ENCODE measurements at places on chromosomes 2 and 18.

- no peak for DNase-seq
These were observed 33.9 kb downstream of the SLC4A3 start for GRCh38 chr2:219661197-219661954.

- no peak for DNase-seq
These were observed 120.6 kb downstream of the PIGN start for GRCh38 chr18:62066102-62066818.

DNA sequence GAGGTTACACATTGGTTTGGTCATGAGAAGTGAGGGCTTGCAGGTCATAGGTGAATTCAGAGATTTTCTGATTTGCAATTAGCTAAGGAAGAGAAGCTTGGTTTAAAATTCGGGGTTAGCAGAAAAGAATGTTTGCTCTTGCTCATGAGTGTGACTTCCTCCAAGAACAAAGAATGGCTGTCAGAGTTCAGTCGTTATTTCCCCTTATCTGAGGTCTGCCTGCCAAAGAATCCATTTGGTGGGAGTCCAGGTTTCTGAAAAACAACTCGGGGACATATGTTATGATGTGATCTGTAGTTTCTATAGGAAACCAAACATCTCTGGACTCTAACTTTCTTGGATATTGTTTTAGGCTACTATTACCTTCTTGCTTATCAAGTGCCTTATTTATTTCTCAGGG, 3.2 kb upstream of the UGT1A6 start:
- DNase-seq = no peak

DNA sequence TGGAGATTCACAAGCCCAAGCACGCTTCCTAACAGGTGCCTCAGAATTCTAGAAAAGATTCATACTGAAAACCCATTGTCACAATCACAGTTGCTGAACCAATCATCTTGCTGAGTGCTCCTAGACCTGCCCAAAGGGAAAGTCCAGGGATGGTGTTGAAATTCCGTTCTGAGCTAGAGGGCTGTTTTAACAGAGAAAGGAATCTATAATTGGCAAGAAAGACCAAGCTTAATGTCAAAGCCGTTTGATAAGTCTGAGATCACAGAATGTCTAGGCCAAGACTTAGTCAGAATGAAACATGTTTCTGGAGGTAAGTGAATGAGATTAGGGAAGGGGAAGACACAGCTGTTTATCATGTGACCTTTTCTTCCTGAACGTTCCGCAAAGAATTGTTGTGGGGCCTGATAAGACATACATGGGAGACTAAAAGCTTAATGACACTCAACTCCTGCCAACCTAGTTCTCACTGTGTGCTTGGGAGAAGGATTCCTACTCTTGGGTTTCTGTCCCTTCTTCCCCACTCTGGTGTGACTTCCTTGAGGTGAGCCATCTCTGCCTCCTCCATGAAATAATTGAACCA, 27.5 kb downstream of the PMAIP1 start:
- DNase-seq = no peak

- no peak for DNase-seq
These were observed 16.4 kb upstream of the IL1R1 start for GRCh38 chr2:102126169-102126568.

DNA sequence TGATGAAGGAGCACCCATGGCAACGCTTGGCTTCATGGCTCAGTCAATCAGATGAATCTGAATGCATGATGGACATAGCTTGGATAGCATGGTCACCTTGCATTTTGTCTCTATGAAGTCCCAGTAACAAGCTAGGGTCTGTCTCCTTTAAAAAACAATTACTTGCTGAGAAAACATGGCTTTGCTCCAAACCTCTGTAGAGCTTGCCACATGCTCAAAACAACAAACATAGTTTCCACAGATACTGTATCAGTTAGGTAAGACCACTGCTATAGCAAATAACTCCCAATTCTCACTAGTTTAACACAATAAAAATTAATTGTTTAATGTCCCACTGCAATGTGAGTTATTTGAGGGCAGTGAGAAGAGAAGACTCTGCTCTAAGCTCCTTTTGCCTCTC, 401.0 kb downstream of the IRS1 start:
- no peak for DNase-seq

DNA sequence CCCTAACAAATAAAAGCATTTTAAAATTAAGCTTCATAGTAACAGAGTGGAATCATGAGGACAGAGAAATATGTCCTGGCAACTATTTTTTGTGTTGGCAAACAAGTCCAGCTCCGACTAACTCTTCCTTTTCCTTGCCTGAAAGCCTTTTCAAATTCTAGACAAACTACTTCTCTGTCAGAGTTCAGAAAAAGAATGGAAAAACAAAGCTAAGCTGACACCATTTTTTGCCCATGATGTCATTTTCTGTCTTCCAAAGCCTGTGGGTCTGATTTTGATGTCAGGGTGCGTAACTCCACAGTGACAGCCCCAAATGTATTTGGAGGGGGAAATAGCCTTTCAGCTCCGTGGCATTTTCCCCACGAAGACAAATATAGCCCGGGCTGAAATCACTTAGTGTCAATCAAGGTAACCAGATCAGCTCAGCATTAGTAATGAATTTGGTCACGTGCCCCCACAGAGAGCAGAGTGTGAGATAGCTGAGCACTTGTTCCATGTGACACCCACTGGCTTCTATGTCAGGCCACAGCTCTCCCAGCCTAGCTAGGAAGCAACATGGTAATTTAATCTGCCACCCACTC, 233.0 kb upstream of the SIX2 start:
- no peak for DNase-seq

DNA sequence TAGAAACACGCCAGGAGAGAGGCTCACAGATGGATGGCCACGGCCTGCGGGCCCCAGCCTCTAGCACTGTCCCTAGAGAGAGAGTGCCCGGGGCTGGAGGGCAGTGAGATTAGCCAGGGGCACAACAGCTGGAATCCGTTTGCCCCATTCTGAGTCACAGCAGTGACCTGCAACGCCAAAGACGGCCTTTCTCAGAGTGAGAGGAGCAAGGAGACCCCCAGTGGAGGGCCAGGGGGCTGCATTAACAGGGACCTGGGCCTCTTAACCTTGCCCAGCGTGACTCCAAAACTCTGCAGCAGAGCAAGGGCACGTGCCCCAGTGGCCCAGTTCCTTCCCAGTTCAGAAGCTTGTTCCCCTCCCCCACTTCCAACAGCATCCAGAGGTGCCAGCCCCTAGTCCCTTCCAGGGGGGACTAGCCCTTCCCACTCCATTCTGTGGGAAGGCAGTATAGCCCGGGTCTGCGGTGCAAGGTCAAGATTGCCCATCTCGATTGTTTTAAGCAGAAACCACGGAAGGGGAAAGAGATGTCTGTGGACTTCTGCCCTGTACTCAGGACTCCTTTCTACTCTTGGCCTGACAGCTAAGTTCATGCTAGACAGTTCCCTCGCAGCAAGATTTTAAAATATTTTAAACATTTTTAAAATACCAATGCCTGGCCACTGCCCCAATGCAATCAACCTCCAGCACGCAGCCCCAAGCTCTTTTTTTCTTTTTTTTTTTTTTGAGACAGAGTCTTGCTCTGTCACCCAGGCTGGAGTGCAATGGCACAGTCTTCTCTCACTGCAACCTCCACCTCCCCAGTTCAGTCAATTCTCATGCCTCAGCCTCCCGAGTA, 50.9 kb upstream of the BIN1 start:
- DNase-seq = no peak

DNA sequence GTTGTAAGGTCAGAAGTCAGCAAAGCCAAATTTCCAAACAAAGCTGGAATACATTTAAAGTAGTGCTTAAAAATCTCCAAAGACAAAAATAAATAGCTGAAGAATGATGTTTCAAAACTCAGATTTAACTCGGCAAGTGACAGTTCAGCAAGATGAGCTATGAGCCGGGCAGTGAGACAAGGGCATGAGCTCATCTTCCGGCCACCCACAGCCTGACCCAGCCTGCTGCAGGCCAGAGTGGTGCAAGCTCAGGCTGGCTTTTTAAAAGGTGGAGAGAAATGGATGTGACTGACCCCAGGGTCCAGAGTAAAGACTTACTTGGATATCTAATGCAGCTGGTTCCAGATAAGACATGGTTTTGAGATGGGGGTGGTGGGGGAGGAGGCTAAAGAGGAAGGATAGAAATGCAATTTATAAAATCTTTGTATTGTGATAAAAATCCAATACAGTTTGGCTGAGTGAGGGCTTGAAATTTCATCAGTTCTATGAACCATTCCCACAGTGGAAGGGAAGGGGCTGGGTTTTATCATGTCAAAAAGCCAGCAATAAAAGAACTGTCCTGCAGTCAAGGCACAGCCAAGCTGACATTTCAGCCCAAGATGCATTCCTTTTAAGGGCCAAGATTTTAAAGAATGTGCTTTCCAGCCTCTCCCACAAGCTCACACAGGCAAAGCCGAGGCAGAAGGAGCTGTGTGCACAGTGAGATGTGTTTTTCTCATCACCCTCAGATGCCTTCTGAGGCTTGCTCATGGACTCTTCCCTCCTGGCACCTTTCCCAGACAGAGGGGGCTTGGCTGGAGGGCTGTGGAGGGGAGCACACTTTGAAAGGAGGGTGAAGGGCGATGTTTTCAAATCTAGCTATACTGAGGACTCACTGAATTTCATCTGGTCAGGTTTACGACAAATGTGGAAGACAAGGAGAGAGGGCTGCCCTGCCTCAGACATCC, 97.9 kb upstream of the KLHL29 start:
- DNase-seq = no peak

- no peak for DNase-seq
These were observed 58.3 kb downstream of the WDR7 start for GRCh38 chr18:56709463-56709862.

DNA sequence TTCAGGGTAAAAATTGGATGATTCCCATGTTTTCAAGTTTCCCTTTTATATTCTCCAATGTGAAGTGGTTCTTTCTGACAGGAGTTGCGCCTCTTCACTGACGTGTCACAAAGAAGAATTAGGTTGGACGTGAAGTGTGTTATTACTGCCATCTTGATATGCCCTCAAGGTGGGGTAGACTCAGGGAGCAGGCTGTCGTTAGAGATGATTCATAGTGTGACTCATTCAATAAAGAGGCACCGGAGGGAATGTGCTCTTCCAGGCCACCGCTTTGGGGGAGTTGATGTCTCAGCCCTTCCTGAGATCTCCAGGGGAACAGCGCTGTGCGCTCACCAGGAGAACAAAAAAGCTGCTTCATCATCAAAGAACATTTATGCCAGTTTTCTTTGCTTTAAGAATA, 3.6 kb upstream of the DGKD start:
- no peak for DNase-seq

GRCh38 chr2:31384351-31384750, 30.2 kb downstream of the XDH start:
- no peak for DNase-seq

DNA sequence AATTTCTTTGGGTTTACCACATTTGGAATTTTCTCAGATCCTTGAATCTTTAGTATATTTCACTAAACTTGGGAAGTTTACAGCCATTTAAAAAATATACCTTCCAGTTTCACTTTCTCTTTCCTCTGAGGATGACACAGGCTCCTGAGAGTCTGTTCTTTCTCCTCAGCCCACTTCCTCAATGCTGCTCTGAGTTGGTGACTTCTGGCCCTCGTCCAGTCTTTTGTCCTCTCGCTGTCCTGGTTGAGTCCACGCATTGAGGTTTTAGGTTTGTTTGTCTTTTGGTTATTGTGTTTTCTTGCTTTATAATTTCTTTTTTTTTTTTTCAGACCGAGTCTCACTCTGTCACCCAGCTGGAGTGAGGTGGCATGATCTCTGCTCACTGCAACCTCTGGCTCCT, 40.7 kb upstream of the GALR1 start:
- DNase-seq = no peak

DNA sequence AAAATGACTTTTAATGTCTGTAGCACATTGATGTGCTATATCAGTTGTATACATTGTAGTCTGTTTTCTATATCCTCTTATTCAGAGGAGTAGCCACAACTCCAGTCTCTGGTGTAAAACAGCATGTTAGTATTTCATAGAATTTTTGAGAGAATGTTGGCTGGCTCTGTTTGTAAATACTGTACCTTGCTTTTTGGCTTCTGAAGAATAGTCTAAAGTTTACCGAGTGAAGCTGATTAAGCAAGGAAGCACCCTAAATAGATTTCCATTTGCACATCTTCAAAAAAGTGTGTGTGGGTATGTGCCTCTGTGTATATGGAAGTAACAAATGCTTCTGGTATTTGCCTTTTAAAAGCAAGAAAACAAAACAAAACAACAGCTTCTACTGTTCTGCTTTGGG, 50.5 kb downstream of the MAP4K4 start:
- DNase-seq = no peak

GRCh38 chr2:185201063-185201462, 537.5 kb upstream of the FSIP2 start:
- no peak for DNase-seq

- DNase-seq = no peak
These were observed 1.7 kb downstream of the RNU4ATAC start for GRCh38 chr2:121532347-121532766.

- no peak for DNase-seq
These were observed 144.3 kb downstream of the VAPA start for GRCh38 chr18:10057894-10058791.

DNA sequence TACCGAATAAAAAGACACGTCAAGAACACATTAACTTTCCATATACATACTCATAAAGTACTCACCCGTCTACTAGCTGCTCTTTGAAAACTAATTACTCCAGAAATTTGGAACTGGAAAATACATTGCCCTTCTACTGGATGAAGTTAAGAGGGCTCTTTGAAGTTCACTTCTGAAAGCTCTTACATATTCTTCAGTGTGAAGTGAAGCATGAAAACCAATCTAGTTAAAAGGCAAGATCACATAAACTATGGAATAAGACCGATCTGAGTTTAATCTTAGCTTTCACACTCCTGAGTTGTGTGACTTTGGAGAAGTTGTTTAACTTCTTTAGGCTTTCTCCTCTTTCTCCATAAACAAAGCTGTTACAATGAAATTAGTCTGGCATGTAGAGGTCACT, 38.5 kb downstream of the REV1 start:
- no peak for DNase-seq

DNA sequence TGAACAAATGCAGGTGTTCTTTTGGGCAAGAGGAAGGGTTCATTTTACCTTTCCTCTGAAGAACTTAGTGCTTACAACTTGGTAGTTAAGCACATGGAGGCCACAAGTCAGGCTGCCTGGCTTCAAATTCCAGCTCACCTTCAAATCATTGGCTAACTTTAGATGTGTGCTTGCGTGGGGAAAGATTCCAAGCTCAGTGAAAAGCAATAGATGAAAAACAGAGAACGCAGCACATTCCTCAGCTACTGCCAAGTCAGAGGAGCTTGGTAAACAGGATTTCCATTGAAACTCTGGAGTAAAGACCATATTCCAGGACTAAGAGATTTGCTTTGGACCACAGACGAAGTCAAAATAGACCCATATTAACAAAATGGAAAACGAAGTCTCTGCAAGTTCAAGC, 96.3 kb upstream of the ASB18 start:
- no peak for DNase-seq

GRCh38 chr2:174870787-174871186, 106.5 kb upstream of the CHRNA1 start:
- DNase-seq = no peak

DNA sequence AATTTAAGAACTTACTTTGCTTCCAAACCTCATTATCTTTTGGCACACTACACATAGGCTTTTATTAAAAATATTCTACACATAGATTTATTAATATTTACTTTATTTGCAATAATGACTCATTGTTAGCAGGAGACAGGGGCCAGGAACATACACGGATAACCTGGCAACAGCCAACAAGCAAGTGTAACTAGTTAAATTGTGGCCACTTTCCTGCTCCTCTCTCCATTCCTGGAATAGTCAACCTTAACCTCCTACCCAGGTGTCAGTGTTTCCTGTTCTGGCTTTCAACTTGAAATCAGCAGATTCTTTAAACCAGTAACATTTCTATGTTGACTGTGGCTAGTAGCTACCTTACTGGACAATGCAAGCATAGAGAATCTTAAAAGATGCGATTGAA, 26.5 kb downstream of the ACVR1 start:
- no peak for DNase-seq

- no peak for DNase-seq
These were observed 690.1 kb upstream of the KLHL29 start for GRCh38 chr2:22694856-22695255.

Measured in stimulated activated CD4-positive, alpha-beta T cell treated with anti-CD3 and anti-CD28 coated beads, Interleukin-12 subunit alpha, Interleukin-12 subunit beta, amount 100 ng/mL, for 24 hours (primary cell).